ENCODE measurements at places on chromosomes 7 and 10.

DNA sequence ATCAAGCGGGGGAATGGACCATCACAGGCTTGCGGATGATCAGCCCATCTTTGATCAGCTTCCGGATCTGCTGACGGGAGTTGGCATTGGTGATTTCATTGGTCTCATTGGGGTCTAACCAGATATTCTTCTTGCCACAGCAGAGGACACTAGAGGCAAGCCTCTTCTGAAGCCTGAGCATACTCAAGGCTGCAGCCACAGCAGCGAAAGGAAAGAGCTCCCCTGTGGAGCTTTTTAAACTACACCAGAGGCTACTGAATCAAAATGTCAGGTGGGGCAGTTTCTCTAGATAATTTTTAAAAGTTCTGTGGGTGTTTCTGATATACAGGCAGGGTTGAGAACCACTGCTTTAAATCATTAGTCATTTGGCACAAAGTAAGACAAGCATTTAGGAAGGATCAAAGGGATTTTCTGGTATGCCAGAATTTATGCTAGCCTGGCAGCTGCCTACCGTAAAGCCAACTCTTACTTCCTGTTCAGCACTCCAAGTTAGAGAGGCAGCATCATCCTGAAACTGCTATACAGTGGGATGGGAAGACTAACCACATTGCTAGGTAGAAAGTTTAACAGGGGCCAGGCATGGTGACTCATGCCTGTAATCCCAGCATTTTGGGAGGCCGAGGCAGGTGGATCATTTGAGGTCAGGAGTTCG lies 7.0 kb downstream of the NAPEPLD start:
- DNase-seq: no peak

DNA sequence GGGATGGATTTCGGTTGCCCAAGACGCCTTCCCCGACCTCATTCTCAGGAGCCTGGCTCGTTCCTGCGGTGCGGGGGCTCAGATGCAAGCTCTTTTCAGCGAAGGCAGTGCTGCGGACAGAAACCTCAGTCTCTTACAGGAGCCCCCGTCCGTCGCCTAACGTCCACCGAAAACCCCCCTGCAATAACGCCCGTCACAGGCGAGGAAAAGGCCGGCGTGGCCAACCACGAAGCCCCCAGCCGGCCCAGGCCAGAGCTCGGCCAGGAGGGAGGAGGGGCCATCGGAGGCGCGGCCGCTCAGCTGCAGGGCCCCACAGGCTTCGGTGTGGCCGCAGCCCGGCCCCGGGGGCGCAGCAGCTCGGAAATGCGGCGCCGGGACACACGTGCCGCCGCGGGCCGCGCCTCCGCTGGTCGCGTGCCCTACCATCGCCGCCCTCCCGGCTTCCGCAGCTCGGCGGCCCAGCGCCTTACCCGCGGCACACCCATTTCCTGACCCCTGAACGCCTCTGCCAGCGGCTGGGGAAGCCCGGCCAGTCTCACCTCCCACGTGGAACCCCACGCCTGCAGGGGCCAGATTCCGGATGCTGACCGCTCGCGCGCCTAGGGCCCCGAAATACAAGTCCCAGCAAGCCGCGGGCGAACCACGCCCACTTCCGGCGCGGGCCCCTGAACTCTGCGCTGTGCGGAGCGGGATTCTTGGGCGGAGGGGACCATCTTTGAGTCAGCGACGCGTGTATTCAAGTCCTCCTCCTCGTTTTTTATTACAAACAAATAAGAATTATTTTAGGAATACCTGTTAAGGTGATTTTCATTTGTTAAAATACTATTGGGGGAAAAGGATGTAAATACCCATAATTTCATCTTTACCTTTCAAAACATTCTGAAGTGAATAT lies at the start of gene ZNF239:
Gene ZNF239 (minus strand): TSS at position 616 of the 892 bp plus-strand sequence. CDS start 16,537 bp downstream, outside the sequence.
- DNase-seq: peak; percentile 43

DNA sequence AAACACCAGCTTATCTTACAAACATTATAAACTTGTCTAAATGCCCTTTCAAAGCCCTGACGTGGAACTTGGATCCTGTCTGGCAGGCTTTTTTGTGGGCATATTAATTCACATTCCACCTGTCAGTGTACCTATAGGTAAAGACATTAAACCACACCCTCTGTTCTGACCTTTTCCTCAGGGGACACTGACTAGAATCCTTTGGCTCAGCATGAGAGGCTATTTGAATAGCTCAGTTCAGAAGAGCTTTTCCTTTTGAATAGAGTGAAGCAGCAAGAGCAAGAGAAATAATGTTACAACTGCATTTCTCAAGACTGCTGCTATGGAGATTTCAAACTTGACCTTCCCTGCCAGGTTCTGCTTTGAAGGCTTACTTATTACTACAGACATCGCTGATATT lies 76.9 kb downstream of the CYP51A1 start:
- DNase-seq: no peak

DNA sequence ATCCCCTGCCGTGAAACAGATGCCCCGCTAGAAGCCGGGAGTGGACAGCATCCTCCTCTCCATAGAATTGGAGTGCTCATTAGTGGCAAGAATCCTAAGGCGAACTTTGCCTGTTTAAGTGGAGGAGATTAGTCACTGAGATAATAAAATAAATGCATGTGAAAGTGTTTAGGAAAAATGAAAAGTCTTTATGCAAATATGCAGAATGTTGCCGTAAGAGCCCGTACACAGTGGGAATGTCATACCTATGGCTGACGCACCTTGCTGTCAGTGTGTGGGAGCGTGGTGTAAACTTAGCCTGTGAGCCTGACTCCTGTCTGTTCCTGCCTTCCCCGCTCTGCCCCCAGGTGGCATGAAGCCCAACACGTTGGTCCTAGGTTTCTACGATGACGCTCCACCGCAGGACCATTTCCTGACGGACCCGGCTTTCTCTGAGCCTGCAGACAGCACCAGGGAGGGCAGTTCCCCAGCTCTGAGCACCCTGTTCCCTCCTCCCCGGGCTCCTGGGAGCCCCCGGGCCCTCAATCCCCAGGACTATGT lies 1.7 kb upstream of the TRIP6 start:
- no peak for DNase-seq

DNA sequence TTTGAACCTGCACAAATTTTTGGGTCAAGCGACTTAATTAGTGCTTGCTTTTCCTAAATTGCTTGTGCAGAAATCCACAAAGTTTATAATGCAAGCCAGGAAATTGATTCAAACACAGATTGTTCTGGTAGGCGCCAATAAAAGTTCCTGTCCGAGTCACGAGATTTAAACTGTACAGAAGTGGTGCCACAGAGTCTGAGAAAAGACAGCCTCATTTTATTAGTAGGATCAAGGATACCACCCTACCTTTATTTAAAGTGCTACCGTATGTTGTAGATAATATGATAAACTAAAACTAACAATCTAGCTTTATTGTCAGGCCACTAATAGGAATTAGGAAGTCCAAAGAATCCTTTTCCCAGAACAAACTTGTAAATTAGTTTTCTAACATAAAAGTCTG lies 696.7 kb downstream of the TNS3 start:
- DNase-seq: no peak

DNA sequence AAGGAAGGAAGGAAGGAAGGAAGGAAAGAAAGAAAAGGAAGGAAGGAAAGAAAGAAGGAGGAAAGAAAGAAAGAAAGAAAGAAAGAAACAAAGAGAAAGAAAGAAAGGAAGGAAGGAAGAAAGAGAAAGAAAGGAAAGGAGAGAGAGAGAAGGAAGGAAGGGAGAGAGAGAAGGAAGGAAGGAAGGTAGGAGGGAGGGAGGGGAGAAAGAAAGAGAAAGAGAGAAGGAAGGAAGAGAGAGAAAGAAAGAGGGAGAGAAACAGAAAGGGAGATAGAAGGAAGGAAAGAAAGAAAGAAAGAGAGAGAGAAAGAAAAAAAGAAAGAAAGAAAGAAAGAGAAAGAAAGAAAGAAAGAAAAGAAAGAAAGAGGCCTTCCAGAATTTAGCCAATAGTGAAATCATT lies 204.9 kb downstream of the DGKB start:
- DNase-seq: no peak

DNA sequence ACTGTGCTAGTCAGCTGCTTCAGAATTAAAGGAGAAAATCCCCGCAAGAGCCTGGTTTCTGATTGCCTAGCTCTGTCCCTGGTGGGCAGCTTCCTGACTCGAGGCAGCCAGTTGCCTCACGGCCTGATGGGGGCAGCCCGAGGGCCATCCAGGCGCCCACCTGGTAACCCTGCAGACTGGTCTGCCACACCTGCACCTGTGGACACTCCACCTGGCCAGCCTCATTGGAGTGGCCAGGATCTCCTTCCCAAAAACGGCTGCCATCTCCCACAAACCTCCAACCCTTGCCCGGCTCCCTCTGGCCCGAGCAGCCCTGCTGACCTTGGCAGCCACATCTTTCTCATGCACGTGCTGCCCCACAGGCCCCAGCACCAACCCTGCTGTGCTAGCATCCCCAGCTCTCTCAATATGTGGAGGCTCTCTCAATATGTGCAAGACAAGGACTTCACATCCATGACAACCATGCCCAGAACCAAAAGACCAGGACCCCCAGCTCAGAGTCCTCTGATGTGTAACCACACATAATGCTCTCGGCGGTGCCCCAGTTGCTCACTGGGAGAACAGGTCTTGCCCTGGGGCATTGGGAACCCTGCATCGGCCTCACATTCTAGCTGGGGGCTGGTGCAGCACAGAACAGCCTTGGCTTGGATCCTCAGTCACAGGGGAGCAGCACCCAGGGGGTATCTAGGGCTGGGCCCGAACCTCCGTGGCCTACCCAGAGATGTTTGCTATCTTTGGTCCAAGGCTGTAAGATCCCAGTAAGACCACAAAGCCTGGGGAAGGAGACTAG lies 14.6 kb downstream of the DRGX start:
- DNase-seq: no peak

DNA sequence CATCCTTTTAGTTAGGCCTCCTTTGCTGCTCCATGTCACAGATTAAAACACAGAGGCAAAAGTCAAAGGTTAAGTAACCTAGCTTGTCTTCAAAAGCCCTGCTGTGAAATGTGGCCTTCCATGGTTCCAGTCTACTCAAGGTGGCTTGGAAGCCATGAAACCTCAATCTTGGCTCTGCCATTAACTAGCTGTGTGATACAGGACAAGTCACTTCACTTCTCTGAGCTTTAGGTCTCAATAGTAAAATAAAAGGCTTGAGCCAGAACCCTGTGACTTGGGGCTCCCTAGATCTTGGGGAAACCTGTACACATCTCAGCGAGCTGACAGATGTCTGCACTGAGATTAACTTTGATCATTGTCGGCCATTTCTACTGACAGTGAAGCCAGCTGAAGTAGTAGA lies 48.0 kb upstream of the KMT2E start:
- DNase-seq: no peak

GRCh38 chr10:79247373-79248137 lies 99.7 kb upstream of the PPIF start:
- DNase-seq: no peak

- no peak for DNase-seq
Measured at GRCh38 chr7:143385891-143386781, 5.0 kb downstream of the ZYX start.

GRCh38 chr10:49169776-49170175 lies 18.4 kb downstream of the TMEM273 start:
- DNase-seq: no peak

DNA sequence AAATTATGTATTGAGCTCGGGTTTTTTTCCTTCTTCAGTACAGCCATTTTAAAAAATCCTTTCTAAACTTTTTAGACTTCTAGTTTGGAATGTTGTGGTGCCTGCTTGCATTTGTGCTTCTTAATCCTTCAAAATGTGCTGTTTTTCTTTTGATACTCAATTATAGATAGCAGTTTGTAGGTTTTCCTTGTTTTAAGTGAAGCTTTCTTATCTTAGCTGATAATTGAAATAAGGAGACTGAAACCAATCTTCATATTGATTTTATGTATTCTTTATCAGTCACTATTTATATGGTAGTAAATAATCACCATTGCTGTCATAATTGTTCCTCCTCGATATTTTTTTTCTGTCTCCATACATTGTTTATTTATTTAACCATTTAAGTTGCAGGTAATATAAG lies 56.6 kb downstream of the TAF3 start:
- DNase-seq: no peak

- no peak for DNase-seq
Measured at GRCh38 chr10:87058171-87058570, 36.5 kb downstream of the GLUD1 start.

- DNase-seq: peak; percentile 39
Measured at GRCh38 chr10:16520900-16521299, 779 bp downstream of the C1QL3 start.

DNA sequence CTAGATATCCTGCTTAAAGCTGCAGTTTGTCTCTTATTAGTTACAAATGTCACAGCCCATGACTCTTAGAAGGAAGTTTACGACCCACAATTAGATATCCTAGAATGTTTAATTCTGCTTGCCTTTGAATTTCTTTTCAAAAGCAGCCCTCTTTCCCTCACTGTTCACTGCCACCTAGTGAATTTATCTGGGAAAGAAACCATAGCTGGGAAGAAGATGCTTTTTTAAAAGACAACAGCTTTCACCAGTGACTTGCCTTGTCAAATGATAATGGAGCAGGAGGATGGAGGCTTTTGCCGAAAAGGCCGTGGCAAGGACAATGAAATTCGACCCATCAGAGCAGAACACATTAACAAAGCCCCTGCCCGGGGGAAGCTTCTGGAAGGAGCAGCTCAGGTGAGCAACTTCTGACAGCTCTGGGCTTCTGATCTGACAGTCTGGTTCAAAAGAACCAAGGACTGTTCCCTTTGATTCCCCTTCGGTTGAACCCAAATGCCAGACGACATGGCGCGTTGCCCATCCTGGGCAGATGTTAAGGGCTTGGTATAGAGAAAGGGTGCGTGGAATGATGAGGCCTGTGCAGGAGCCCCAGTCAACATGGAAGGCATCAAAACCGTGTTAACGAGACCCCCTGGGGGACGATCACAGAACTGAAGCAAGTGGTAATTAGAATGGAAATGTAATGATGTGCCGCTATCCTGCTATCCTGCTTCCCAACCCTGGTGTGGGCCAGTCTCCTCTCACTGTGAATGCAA lies 236.8 kb downstream of the FRMD4A start:
- peak; percentile 34 for DNase-seq

GRCh38 chr10:12181065-12181775 lies 14.5 kb downstream of the NUDT5 start:
- no peak for DNase-seq

- DNase-seq: no peak
Measured at GRCh38 chr7:158803367-158803969, 25.8 kb downstream of the ESYT2 start.

DNA sequence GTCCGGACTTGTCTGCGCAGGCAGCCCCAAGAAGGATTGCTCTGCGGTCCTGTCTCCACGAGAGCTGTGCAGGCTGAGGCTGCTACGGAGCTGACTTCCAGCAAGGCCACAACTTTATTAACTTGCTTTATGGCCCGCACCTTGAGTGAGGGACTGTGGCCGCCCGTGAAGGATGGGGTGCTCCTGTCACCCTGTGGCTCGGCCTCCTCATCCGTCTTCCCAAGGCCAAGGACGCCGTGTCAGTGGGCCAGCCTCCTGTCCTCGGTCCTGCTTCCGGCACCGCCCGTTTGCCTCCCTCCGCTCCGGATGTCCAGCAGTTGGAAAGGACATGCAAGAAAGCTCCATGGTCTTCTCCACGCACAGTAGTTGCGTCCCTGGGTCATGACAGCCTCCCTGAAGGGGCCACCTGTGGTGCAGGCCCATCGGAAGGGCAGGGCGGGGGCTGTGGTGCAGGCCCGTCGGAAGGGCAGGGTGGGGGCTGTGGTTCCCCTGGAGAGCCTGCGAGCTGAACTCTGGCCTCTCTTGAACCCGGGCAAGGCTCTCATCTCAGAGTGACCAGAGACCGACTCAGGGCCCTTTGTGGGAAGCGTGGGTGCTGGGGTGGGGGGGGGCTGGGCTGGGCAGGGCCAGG lies 87.1 kb downstream of the NKX6-2 start:
- no peak for DNase-seq

GRCh38 chr10:92572362-92573090 lies 1.4 kb downstream of the IDE start:
- DNase-seq: no peak

Measured in ACHN (cell line).